Islet precursor cell (in vitro differentiated cells): ENCODE measurements at places on chromosomes 12 and 14.

DNA sequence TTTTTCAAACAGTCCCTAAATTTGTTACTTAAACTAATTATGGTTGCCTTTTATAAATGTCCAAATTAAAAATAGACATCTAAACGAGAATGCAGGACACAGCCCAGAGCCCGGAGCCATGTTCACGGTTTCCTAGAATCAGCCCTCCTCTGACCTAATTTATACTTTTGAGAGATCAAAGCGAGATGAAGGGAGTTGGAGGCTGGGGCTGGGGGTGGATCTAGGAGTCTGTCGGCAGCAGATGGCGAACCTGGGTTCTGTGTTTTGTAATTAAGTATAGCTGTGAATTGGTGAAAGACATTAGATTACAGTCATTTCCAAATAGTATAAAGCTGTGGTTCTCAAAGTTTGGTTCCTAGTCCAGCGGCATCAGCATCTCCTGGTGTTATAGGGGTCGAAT, 210.1 kb downstream of the SLC41A2 start:
- DNase-seq = peak; percentile 30

DNA sequence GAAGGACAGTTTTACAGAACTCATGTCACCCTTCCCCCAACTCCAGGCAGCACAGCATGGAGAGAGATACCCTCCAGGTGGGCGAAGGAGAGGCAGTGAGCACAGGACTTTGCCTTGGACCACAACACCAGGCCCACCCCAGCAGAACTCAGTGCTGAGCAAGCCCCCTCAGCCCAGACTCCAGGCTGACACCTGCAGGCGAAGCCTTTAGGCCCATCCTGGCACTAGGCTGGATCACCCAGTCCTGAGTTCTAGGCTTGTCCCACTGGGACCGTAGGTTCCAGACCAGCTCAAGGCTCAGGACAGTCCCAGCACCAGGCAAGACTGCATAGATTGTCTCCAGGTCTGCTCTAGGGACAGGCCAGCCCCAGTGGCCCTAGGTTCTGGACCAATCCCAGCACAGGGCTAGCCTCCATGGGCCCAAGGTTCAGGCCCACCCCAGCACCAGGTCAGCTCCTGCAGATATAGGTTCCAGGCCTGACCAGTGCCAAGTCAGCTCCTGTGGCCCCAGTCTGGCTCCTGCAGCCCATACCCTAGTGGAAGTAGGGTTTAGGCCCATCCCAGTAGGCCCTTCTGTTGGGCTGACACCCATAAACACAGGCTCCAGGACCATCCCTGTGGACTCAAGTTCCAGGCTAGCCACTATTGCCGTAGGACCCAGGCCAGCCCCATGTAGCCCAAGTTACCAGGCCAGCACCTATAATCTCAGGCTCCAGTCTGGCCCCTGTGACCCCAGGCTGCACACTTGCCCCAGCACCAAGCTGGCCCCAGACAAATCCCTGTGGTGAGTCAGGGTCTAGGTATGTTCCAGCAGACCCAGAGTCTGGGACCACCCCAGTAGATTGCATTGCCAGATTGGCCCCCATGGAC, 9.4 kb downstream of the WASHC3 start:
- peak; percentile 76 for DNase-seq

- DNase-seq = no peak
Observed at GRCh38 chr12:104695453-104696148, 238.9 kb downstream of the CHST11 start.

- DNase-seq = no peak
Observed at GRCh38 chr12:62305778-62306177, 45.6 kb downstream of the USP15 start.

DNA sequence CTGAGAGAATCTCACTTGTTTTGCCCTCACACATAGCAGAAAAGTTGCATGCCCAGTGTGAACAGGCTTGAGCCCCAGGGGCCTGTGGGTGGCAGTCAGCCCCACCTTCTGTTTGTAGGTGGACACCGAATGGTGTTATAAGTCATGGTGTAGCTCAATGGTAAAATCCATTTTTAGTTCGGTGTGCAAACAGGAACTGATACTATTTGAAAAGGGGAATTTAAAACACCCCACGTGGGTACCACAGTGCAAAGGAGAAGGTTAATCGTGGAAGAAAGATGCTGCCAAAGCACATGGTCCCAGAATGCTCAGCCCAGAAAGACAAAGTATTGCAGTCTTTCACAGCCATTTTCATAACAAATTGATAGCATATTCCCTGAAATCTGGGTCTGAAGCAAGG, 71.8 kb upstream of the GZMB start:
- no peak for DNase-seq

DNA sequence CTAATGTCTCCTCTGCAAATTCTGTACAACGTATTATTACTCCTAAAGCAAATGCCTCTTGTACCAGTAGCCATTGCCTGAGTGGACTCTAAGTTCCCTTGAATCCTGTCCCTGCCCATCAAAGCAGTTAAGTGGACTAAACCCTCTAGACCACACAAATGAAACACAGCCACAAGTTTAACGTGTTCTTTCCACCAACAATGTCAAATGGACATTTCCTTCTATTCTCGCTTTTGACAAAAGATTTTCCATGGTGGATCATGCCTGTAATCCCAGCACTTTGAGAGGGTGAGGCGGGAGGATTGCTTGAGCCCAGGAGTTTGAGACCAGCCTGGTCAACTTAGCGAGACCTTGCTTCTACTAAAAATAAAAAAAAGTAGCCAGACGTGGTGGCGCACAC, 15.9 kb downstream of the CCDC88C start:
- DNase-seq = no peak

DNA sequence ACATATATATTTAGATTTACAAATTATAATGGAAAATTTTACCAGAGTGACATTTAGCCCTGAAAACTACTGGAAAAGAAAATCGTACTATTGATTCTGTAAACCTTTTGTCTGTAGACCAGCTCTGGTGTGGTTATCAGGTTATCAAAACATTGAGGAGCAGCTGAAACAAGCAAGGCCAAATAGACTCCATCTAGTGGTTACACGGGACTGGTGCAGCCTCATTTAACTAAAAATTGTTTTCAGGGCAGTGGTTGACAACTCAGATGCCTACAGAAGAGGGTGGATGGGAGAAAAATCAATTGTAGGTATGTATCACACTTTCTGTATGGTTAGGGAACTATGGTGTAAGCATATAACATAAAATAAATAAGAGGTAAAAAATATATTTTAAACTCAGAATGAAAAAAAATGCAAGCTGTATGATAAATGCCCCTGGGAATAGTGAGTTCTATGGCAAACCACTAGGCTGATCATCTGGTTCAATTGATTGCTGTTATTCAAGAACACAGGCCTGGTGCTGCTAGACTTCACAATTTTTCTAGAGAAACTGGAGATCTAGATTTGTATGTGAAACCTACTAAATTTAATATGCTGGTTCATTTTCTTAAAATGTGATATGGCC, 51.2 kb downstream of the ACSS3 start:
- DNase-seq = peak; percentile 70

GRCh38 chr14:68162887-68163286, 343.3 kb downstream of the RAD51B start:
- DNase-seq = no peak

DNA sequence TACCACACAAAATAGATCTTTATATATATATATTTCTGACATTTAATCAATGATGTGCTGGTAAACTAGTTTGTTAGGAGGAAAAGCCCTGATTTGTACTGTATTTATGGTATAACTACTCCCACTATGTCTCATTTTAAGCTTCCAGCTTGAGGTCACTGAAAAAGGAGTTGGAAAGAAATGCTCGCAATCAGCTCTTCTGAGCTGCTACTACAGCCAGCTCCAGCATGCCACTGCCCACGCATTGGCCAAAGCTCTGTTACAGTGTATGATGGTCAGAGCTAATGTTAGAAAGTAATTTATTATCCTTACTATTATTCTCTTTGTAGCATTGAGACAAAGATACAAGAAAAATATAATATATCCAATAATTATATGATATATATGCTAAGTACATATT, 55.0 kb upstream of the PCED1B start:
- no peak for DNase-seq

- peak; percentile 92 for DNase-seq
Observed at GRCh38 chr12:121513464-121514183, 67.2 kb downstream of the KDM2B start.

- no peak for DNase-seq
Observed at GRCh38 chr14:76456891-76457586, 81.1 kb downstream of the ESRRB start.

DNA sequence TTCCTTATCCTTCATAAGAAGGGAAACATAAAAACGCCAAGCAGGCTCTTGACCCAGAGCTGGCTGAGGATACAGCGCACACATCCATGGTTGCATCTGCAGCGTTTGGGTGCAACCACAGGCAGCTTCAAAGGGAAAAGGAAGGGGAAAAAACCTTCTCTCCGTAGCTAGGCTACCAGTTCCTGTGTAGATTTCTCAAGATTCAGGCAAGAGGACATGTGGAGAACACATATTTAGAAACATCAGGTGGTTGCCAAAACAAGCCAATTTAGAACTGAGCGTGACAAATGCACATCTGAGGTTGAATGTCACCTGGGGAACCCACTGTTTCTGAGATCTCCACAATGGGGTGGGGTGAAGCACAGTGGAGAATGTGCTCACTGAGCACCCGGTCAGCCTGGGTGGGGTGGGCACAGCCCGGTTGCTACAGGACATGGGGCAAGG, 78.3 kb upstream of the BDKRB2 start:
- DNase-seq = no peak

DNA sequence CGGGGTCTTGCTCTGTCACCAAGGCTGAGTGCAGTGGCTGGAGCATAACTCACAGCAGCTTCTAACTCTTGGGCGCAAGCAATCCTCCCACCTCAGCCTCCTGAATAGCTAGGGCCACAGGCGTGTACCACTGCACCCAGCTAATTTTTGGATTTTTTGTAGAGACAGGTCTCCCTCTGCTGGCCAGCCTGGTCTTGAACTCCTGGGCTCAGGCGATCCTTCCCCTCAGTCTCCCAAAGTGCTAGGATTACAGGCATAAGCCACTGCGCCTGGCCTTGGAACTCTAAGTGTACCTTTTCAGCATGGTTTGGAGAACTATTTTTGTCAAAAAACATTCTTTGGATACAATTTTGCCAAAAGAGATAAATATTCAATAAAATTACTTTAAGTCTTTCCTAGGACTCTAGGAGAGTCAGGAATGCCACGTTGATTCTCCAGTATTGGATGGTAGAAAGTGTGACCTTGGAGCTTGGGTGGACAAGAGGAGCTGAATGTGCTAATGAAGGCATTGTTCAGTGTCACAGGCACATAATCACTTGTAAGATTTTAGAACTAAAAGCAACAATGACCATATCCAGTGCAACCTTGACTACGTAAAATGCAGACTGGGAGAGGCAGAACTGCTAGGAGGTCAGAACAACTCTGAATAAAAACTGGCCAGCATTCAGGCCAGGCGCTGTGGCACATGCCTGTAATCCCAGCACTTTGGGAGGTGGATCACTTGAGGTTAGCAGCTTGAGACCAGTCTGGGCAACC, 2.8 kb downstream of the SRSF9 start:
- peak; percentile 80 for DNase-seq

DNA sequence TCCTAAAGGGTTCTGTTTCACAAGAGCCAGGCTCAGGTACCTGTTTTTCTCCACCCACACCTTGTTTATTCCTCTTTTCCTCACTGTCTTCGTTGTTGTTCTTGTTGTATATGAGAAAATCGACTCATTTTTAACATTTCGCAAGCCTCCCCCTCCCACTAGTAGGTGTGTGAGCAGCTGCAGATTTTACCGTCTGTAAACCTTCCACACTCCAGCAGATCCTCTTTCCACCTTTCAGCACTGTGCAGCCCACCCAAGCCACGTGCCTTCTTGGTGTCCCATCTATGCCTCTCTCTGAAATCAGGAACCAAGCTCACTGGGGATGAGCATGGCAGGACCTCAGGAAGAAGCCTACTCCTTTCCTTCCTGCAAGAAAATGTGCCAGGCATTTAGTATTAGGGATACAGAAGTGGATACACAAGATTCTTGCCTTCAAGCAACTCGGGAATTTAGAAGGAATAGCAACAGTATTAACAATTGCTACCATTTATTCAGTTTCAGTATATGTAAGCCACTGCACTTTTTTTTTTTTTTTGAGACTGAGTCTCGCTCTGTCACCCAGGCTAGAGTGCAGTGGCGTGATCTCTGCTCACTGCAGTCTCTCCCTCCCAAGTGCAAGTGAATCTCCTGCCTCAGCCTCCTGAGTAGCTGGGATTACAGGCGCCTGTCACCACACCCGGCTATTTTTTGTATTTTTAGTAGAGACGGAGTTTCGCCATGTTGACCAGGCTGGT, 113.6 kb downstream of the CHST11 start:
- no peak for DNase-seq

GRCh38 chr12:112183141-112184021, 58.0 kb downstream of the TRAFD1 start:
- DNase-seq = no peak

GRCh38 chr14:92719421-92719820, 29.0 kb downstream of the LGMN start:
- DNase-seq = no peak

DNA sequence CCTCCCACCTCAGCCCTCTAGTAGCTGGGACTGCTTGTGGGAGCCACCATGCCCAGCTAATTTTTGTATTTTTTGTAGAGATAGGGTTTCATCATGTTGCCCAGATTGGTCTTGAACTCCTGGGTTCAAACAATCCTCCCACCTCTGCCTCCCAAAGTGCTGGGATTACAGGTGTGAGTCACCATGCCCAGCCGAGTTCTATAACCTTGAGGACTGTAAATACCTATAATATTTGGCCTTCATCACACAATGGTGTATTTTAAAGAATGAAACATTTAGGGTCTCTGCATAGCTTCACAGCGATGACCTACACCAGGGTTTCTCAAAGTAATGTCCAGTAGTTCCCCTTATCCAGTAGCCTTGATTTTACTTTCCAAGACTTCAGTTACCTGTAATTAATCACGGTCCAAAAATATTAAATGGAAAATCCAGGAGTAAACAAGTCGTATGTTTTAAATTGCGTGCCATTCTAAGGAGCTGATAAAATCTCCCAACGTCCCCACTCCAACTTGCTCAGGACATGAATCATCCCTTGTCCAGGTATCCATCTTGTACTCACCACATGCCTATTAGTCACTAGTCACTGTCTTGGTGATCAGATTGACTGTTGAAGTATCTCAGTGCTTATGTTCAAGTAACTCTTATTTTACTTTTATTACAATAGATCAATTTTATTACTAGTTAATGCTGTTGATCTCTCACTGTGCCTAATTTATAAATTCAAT, 368.2 kb downstream of the BTG1 start:
- DNase-seq = peak; percentile 85

GRCh38 chr12:8594072-8594471, 18.6 kb downstream of the AICDA start:
- DNase-seq = peak; percentile 88

- no peak for DNase-seq
Observed at GRCh38 chr14:59195912-59196311, 7.4 kb downstream of the DAAM1 start.

- DNase-seq = peak; percentile 93
Observed at GRCh38 chr14:104639885-104640548, 35.4 kb upstream of the TMEM179 start.

DNA sequence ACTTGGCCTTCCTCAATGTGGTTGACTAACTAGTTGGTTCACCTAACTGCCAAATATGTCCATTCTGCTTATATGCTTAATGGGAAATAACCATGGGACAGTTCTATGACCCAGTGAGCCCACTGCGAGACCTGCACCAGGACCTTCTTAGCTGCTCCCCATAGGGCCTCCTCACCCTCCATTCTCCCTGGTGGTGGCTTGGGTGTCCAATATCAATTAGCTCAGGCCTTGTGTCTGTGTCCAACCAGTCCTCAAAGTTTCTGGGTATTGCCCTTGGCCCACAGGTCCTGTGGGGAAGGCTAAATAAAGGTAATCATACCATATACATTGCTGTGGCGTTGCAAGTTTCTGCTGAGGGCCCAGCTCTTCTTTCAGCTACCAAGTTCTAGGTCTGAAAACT, 228.2 kb downstream of the PCNX1 start:
- DNase-seq = no peak
